Omental fat pad (tissue), 4 donors: ENCODE measurements at places on chromosomes 3 and 15.
A peak's percentile ranks its signal among the peaks of the same experiment; 100 is the strongest.

GRCh38 chr3:133152681-133153220 lies 114.6 kb downstream of the TMEM108 start:
- DNase-seq, result no peak

GRCh38 chr15:80106051-80106450 lies 46.6 kb downstream of the ZFAND6 start:
- DNase-seq, result no peak

DNA sequence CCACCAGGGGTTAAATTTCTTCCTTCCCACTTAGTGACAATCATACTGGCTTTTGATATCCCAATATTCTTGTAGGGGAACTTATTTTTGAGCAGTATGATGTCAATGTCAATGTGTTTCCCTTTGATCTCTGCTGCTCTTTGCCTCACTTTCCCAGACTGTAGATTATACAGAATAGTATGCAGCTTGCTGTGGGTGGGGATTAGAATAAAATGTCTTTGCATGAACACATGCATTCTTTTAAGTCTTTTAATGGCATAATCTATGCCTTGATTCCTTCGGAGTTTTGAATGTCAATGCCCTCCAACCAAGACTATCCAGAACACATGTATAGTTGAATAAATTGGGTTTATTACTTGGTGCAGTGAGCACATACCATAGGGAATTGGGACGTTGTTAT lies 125.5 kb downstream of the IL20RB start:
- DNase-seq, result no peak

- DNase-seq, result no peak
Observed at GRCh38 chr3:13883681-13884080, 3.8 kb upstream of the WNT7A start.

- no peak for DNase-seq
Observed at GRCh38 chr3:12894629-12895028, 53.3 kb upstream of the RPL32 start.

GRCh38 chr3:141151439-141151838 lies 80.2 kb upstream of the PXYLP1 start:
- no peak for DNase-seq

DNA sequence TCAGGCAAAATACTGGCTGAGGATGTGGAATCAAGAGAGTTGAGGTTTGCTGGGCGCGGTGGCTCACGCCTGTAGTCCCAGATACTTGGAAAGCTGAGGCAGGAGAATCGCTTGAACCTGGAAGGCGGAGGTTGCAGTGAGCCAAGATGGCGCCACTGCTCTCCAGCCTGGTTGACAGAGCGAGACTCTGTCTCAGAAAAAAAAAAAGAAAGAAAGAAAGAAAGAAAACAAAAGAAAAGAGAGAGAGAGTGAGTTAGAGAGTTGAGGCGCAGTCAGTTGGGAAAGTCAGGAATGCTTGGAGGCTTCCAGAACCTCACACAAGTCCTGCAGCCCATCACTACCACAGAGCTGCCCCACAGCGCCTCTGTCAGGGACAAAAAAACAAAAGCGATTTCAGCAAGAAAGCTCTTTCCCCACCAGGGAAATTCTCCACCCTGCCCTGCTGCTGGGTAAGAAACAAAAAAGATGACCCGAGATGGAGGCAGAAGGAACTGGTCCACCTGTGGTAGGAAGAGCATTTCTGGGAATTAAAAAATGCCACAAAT lies 13.8 kb downstream of the HDC start:
- no peak for DNase-seq

DNA sequence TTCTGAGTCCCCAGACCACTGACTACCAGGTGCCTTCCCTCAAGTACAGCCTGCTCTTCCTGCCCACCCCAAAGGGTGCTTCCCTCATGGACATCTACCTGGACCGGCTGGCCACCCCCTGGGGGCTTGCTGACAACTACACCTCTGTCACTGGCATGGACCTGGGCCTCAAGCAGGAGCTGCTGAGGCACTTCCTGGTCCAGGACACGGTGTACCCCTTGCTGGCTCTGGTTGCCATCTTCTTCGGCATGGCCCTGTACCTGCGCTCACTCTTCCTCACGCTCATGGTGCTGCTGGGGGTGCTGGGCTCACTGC lies 9.3 kb downstream of the DISP2 start:
- no peak for DNase-seq

GRCh38 chr15:67193223-67193990 lies 61.1 kb downstream of the AAGAB start:
- no peak for DNase-seq

DNA sequence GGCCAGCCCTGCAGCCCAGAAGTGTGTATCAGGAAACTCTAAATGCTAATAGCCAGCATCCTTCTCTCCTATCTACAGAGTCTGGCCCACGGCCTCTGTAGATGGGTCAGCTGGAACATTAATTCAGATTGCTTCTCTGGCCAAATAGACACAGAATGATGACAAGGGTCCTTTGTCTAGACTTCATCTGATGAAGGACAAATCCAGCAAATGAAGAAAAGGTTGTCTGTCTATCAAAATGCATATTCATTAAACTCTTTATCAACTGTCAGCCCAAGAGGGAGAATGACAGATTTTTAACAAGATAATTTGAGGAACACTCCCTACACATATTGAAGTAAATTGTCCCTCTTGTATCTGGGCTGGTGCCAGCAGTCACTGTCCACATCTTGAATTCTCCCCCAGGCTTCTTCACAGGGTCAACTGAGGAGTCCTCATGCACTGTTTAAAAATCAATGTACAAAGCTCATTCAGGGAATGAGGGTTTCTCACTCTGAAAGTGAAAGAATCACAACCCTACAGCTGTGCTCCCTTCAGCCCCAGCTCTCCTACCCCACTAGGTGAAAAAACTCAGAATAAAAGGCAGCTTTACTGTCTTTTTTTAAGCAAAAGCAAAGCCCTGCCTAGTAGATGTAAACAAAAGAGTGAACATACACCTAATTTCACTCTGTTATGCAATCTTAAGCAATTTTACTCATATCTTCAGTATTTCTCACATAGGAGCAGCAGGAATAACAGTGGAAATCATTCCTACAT lies 507.7 kb downstream of the IGSF11 start:
- DNase-seq, result no peak

GRCh38 chr3:15443826-15444524 lies 16.6 kb downstream of the EAF1 start:
- DNase-seq, result no peak

GRCh38 chr3:195172039-195172684 lies 98.8 kb downstream of the XXYLT1 start:
- DNase-seq, result no peak

DNA sequence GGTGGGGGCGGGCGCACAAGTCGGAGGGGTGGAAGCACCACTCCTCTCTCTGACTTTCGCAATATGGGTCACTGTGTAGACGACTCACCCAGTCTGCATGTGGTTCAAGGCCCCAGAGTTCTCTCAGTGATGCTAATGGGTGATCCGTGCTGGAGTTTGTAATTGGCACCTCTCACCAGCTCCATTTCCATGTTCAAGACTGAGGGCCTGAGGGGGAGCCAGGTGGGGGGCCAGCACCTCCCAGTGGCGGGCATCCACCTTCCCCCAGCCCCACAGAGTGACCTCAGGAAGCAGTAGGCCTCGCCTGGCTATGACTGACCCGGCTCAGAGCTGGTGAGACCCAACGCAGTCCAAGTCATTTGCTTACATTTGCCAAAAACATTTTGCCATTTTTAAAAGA lies 230.0 kb upstream of the ST8SIA2 start:
- DNase-seq, result no peak

DNA sequence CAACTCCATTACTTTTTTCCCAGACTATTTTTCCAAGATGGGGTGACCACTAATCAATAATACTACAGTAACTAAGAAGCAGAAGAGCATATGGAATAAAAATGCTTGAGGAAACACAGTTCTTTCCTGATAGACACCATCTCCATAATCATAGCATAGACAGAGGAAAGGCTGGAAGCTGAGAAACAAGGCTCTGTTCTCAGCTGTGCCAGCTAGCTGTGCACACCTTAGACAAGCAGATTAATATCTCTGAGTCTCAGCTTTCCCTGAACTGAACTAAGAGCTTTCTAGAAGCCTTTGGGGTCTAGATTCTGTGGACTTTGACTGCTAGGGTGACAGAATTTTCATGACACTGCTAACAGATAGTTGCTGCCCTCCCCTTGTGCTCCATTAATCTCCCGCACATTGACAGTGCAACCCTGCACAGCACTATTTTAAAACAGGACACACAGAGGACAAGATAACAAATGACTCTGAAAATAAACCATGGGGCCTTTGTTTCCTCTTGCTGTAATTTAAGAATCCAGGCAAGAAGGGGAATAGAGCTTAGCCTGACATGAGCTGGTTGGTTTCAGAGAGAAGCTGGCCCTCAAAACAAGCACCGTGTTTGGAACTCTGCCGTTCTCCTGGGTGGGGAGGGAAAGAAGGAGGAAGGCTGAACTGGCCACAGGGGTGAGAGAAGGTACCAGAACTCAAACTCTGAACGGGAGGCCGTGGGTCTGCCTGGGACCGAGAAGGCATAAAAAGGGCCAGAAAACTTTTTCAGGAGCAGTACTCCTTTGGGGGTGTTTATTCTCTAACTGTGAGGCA lies 67.4 kb downstream of the ATP13A5 start:
- no peak for DNase-seq

- DNase-seq, result no peak
Observed at GRCh38 chr15:64191971-64192830, 29.4 kb upstream of the PPIB start.

DNA sequence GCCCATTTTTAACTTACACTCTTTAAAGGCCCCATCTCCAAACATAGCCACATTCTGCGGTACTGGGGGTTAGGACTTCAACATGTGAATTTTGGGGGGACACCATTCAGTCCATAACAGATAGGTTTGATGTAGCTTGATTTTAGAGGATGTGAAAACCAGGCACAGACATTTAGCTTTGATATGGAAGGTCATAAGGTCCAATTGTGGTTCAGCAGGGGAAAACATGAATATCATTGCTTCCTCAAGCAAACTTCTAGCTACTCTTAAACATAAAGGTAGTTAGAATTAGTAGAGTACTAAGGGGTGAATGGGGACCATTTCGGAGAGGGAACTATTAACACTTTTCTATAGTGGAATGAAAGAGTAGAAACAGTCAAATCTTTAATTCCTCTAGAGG lies 13.6 kb upstream of the NFKBIZ start:
- DNase-seq, result no peak

- DNase-seq, result no peak
Observed at GRCh38 chr15:25849157-25849921, 13.8 kb downstream of the ATP10A start.

DNA sequence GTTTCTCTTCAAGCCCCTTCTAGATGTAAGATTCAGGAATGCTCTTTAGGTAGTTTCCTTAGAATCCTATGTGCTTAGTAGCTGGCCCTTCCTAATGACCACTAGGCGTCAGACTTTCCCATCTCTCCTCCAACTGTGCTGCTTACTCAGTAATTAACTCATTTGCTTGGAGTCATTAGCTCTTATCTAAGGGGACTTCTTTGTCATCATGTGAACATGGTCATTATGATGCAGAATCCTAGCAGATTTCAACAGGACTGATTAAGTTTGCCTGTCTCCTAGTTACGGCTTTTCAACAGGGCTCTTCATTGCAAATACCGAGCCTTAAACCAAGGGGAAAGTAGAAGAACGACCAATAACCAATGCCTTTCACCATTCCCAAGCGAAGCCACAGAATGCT lies 46.4 kb downstream of the GJD2 start:
- no peak for DNase-seq

- DNase-seq, result peak; percentile 7
Observed at GRCh38 chr3:38125305-38126120, 11.4 kb downstream of the ACAA1 start.

DNA sequence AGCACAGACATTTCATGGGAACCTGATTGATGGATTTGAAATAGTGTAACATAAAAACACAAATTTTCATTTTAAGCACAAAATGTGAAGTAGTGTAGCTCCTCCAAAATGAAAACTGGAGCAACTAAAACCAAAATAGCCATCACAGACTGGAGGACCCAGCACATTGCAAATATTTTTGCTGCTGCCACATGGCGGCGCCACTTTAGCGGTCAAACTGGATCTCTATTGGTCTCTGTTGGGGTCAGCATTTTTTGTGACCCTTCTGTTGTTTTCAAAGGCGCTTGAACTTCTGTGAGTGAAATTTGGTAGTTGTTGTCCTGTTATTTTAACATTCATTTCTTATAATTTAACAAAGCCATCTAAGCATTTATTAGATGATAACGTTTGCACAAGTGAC lies 259.9 kb downstream of the IL20RB start:
- DNase-seq, result no peak

GRCh38 chr15:37056177-37057121 lies 43.9 kb downstream of the MEIS2 start:
- no peak for DNase-seq

DNA sequence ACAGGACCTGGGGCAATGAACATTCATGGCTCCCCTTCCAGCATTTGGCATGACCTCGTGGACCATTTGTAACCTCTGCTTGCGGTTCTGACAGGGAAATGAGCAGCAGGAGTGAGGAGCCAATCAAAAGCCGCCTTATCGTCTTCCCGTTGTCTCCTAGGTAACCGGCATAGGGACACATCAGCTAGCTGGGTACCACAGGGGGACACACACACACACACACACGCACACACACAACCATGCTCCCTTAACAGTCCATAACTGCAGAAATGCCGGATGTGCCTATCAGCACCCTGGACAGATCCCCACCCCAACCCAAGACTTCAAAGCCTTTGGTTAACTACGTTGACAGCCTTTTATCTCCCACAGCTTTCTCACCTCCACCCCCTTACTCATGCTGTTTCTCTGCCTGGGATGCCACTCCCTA lies 53.4 kb upstream of the CCDC174 start:
- no peak for DNase-seq

DNA sequence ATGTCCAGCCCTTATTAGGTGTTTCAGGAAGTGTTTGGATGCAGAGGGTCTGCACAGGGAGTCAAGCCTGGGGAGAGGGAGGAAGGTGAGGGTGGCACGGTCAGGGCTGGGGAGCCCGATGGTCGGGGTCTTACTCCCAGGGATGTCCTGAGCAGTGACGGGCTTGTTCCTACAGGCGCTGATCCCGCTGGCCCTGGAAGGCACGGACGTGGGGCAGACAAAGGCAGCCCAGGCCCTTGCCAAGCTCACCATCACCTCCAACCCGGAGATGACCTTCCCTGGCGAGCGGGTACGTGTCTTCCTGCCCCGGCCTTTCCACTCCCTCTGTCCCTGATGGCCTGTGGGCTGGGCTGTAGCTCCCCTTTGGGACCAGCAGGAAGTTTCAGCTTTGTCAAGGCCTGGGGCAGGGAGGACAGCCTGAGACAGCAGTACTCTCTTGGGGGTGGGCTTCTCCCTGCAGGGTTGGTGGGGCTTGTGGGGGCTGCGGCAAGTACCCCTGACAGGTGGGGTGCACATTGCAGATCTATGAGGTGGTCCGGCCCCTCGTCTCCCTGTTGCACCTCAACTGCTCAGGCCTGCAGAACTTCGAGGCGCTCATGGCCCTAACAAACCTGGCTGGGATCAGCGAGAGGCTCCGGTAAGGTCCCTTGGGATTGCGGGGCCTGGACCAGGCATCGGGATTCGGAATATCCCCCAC lies 4.6 kb upstream of the RCCD1 start:
- DNase-seq, result no peak

- no peak for DNase-seq
Observed at GRCh38 chr3:102181175-102181920, 253.5 kb upstream of the ZPLD1 start.
